ENCODE measurements at places on chromosomes 3 and 15.

DNA sequence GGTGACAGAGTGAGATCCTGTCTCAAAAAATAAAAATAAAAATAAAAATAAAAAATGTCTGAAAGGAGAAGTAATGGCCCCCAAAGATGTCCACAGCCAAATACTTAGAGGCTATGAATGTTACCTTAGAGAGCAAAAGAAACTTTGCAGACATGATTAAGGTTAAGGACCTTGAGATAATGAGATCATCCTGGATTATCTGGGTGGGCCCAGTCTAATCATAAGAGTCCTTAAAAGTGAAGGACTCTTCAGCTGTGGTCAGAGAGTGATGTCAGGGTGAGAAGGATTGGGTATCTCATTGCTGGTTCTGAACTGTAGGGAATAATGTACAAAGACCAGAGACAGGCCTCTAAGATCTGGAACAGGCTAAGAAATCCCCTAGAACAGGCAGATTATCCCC lies 84.9 kb upstream of the POU1F1 start:
- no peak for DNase-seq

DNA sequence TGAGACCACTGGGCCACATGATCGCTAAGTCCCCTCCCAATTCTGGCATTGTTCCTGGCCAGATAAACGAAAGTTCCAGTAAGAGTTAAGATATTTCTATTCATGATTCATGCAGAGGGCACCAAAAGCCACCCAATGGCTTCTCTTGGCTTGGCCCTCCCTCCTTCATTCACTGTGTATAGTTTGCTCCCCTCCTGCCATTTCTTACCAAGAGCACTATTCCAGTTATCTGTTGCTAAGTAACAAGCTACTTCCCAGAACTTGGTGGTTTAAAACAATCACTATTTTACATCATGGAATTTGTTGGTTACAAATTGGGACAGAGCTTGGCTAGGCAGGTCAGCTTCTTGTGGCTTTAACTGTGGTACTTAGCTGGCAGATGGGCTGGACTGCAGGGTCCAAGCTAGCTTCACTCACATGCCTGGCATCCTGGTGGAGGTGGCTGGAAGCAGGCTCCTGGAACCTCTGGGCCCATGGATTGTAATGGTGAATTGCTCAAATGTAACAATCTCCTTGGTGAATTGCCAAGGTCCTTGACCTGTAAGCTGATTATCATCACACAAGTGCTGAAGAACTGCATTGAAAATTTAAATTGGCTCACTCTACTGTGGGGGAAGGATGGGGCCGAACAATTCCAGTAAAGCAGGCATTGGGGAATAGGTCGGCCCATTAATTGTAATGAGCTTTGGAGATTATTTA lies 16.6 kb downstream of the EAF1 start:
- no peak for DNase-seq

GRCh38 chr3:177541541-177541940 lies 344.3 kb upstream of the TBL1XR1 start:
- DNase-seq = no peak

- DNase-seq = no peak
Measured at GRCh38 chr3:105788593-105788992, 80.2 kb downstream of the CBLB start.

Measured in G401 (cell line).